ENCODE measurements at places on chromosomes 11 and 22.

DNA sequence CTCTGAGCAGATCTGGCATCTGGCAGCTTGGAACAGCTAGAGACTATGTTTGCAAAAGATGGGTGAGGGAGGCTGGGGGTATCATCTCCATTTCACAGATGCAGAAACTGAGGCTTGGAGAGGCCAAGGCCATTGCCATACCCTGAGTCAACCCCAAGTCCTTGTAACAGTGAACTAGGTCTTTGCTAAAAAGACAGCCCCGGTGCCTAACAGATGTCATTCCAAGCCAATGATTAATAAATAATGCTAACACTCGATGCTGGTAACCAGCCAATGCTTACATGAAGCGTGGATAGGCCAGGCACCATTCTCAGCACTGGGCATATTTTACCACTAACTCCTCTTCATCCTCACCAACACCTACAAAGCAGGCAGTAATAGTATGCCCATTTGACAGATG is 164.0 kb downstream of the MN1 start:
- DNase-seq: no peak

DNA sequence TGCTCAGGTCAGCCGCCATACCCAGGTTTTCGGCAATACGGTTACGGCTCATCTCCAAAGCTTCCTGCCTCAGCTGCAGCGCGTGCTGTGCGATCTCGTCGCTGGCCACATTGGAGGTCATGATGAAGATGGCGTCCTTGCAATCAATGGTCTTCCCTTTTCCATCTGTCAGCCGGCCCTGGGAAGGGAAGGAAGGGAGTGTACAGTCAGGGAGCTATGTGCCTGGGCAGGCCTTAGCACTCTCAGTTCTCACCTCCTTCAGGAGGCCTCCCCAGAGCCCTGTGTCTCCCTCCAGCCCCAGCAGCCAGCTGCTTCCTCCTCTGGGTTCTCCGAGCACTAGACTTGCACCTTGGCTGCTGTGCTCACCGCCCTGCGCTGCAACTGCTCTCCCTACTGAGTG is 51.5 kb upstream of the PHOX2A start:
- no peak for DNase-seq

DNA sequence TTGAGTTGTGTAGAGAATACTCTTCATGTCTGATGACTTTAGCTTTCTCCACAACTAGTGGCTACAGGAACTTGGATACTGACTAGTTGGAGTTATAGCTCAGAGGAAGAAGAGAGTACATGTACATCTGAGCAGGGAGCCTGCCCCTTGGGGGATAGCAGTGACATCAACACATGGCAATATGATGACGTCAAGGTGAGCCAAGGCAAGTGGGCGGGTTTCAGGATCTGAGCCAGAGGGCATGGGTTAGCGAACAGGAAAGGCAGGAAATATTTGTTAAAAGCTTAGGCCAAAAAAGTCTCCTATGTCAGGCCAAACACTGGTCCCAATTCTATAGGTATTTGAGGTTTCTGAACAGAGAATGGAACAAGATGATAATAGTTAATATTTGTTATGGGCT is 42.0 kb upstream of the HORMAD2 start:
- DNase-seq: no peak

DNA sequence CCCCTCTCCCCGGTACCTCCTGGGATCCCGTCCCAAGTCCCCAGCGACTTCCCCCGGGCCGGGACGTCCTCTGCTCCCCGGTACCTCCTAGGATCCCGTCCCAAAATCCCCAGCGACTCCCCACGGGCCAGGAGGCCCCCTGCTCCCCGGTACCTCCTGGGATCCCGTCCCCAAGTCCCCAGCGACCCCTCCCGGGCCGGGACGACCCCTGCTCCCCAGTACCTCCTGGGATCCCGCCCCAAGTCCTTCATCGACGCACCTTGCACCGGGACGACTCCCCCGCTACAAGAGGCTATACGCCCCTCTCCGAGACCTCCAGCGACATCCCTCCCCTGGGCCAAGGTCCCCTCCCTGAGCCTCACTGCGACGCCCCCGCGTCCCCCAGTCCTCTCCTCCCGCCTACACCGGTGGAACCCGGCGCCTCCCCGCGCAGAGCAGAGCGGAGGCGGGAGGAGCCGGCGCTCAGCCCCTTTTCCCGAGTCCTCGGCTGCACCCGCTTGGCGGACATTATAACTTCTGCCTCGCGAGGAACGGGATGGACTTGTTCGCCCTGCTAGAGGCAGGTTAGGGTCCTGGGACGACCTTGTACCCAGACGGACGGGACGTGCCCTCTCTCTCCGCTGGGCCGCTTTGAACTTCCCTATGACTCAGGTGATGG is 912 bp downstream of the KREMEN1 start:
- peak; percentile 32 for DNase-seq

- no peak for DNase-seq
These were observed 406.0 kb downstream of the MIAT start for GRCh38 chr22:27063406-27063805.

DNA sequence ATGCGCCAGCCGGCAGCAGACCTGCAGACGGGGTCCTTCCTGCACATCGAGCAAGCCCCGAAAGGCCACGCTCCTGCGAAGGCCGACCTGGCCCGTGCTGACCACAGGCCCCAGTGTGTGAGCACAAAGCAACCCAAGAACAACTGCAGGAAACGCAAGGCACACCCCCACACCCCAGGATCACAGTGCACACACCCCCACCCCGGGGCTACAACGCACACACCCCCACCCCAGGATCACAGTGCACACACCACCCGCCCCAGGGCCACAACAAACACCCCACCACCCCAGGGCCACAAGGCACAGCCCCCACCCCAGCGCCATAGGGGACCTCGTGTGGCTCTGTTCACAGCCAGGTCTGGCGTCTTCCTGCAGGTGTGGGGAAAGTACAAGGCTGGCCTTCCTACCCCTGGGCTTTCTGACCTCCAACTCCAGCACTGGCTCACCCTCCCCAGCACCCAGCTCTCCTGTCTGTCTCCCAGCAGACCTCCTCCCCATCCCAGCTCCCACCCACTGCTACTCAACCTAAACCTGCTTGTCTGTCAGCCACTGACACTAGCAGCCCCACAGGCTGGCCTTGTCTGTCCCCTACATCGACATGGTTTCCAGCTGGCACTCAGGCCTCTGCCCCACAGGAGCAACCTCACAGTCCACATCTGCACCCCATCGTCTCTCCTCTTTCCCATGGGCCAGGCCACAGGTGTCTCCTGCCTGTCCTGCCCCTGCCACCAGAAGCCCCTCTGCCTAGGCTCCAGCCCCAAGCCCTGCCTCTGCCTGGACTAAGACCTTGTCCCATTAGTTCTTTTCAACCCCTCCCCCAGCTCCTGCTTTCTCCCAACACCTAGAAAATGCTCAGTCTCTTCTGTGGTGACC is 20.5 kb upstream of the EFCAB6 start:
- DNase-seq: no peak

- peak; percentile 54 for DNase-seq
These were observed 12.2 kb upstream of the DCHS1 start for GRCh38 chr11:6667733-6668374.

DNA sequence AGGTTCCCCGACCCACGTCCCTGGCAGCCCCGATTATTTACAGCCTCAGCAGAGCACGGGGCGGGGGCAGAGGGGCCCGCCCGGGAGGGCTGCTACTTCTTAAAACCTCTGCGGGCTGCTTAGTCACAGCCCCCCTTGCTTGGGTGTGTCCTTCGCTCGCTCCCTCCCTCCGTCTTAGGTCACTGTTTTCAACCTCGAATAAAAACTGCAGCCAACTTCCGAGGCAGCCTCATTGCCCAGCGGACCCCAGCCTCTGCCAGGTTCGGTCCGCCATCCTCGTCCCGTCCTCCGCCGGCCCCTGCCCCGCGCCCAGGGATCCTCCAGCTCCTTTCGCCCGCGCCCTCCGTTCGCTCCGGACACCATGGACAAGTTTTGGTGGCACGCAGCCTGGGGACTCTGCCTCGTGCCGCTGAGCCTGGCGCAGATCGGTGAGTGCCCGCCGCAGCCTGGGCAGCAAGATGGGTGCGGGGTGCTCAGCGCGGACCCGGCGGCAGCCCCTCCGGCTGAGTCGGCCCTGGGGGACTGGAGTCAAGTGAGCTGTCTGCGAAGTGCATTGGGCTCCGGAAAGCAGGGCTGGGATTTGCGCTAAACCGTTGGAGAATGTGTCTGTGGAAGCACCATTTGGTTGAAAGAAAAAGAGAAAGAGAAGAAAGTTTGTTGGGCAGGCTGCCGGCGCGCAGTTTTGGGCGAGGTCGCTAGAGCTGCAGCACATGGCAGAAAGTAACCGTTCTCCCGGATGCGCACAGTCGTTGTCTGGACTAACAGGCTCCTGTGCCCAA is at the start of gene CD44:
CD44 (plus strand) TSS at position 229 of the 779 bp plus-strand sequence; CDS start at position 362, 133 bp downstream.
- DNase-seq: peak; percentile 77

- DNase-seq: peak; percentile 61
These were observed 128.0 kb upstream of the ANO1 start for GRCh38 chr11:69950120-69950519.

DNA sequence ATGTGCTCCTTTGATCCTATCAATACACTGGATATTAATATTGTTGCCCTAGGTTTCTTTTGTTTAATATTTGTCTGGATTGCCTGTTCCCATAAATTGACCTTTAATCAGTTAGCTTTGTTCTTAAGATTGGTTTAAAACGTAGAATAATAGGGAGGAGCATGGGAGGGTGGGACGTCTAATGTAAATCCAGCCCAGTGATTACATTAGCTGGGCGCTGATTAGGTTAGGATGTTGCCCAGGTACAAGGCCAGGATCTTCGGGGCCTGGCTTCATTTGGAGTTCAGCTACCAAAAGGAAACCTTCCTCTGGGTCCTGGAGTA is at the start of gene SRSF8:
SRSF8 (plus strand) TSS at position 204 of the 323 bp plus-strand sequence. CDS start 308 bp downstream, outside the sequence.
- no peak for DNase-seq

GRCh38 chr11:82682003-82682751 is 51.5 kb downstream of the FAM181B start:
- no peak for DNase-seq

DNA sequence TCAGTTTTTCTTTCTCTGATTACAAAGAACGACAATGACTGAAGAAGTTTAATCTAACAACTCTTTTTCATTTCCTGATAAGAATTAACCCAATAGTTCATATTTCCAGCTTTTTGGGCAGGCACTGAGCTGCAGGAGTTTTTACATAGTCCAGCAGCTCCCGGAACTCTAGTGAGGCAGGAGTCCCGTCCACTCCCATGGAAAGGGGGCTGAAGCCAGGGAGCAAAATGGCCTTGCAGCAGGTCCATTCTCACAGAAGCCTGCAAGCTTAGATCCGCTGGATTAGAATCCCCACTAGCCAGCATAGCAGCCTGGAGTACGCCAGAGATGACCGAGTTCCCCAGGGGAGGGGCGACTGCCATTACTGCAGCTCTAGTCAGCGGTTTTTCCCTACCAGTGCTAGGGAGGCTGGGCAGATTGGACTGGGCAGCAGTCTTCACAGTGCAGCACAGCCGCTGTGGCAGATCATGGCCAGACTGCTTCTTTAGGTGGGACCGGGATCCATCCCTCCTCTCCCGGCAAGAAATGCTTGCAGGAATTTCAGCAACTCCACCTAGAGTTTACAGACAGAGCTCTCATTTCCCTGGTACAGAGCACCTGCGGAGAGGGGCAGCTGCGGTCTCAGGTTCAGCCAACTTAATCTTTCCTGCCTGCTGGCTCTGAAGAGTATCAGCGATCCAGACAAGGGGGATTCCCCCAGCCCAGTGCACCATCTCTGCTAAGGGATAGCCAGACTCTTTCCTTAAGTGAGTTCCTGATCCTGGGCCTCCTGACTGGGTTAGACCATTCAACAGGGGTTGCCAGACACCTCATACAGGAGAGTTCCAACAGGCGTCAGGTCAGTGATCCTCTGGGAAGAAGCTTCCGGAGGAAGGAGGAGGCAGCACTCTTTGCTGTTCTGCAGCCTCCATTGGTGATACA is 742 bp upstream of the CASP4 start:
- DNase-seq: no peak

- no peak for DNase-seq
These were observed 11.9 kb downstream of the SLC29A2 start for GRCh38 chr11:66359662-66360087.

- no peak for DNase-seq
These were observed 53.1 kb downstream of the KIF18A start for GRCh38 chr11:28054821-28055220.

- peak; percentile 33 for DNase-seq
These were observed 191.0 kb upstream of the LARGE1 start for GRCh38 chr22:34111210-34111824.

GRCh38 chr22:20621162-20621561 is 113.8 kb downstream of the MED15 start:
- DNase-seq: no peak

DNA sequence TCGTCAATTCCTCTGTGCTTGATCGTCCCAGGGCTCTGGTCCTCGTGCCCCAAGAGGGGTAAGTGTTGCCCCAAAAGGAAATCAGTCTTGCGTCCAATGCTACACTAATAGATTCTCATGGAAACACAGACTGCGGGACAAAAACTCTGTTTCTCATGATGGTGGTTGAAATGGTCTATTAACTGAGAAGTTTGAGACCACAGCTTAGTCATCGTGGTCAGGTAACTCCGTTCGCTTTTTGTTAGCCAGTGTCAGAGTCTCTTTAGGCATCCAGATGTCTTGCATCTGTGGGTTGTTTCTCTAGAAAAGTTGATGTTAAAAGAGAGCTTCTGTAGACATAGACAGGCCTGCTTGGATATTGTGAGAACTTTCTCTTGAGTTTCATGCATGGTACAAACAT is 104.6 kb upstream of the SORL1-AS1 start:
- DNase-seq: no peak

DNA sequence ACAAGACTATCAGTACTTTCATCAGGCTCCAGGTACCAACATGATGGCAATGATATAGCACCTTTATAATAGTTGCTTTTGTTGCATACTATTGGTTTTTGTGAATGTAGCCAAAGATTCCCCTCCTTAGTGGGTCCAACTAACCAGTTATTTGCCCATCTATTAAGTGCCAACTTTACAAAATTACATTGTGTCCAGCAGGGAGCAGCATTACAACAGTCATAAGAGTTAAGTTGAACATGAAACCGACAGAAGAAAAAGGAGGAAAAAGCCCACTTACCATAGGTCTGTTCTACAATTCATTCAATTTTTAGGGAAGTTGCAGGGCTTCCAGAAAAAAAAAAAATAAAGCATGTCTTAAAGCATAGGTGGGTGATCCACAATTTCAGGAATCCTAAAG is 21.6 kb downstream of the IMMP1L start:
- DNase-seq: no peak

GRCh38 chr11:14179116-14179820 is 179.7 kb downstream of the RRAS2 start:
- DNase-seq: no peak

- no peak for DNase-seq
These were observed 434 bp downstream of the XPNPEP3 start for GRCh38 chr22:40857309-40857855.

- DNase-seq: no peak
These were observed 105.1 kb downstream of the FEZ1 start for GRCh38 chr11:125390946-125391345.

- peak; percentile 52 for DNase-seq
These were observed 36.3 kb downstream of the CD82 start for GRCh38 chr11:44601471-44602370.

DNA sequence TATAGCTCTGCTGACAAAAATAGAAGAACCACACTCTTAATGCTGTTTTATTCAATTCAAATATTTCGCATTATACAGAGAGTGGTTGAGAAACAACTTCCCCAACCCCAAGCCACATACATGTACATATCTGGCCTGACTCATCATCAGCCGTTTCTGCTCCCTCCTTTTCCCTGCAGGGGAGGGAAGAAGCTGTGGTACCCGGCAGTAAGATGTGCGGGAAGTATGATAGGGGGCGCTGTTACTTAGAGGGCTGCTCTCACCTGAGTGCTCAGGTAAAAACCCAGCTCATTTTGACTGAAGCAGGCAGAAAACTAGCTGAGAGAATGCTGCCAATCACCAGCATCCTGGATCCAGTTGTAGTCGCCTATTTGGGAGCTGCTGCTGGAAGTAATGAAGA is 85.5 kb downstream of the NELL1 start:
- no peak for DNase-seq
